ENCODE measurements at places on chromosomes 5 and 9. TPM values are rescaled to one million over a fixed set of nuclear protein-coding genes. Genes with fewer than 3 reads are reported as not detected.

The CSNK1G3 gene
- total RNA-seq = 29.0 TPM

The SLCO6A1 gene
- total RNA-seq = not detected

- H3K4me1 ChIP-seq = no peaks in the 10 kb centered on the region
- peaks cover 84% of the 10 kb centered on the region for H3K27me3 ChIP-seq
- no peak overlapping the region for H3K27ac ChIP-seq
Measured at GRCh38 chr9:36956908-36957307, 77.2 kb downstream of the PAX5 start.

GRCh38 chr5:96509316-96509715 lies 76.3 kb upstream of the PCSK1 start:
- H3K4me1 ChIP-seq = no peaks in the 10 kb centered on the region
- no peak overlapping the region for H3K4me3 ChIP-seq
- no peak for DNase-seq
- H3K27me3 ChIP-seq = no peaks in the 10 kb centered on the region
- H3K27ac ChIP-seq = no peak overlapping the region

- no peaks in the 10 kb centered on the region for H3K36me3 ChIP-seq
- H3K27ac ChIP-seq = peak overlapping the region; percentile 75
- peaks cover 37% of the 10 kb centered on the region for H3K4me1 ChIP-seq
- H3K4me3 ChIP-seq = no peak overlapping the region
Measured at GRCh38 chr5:142540922-142541422, 144.9 kb downstream of the FGF1 start.

DNA sequence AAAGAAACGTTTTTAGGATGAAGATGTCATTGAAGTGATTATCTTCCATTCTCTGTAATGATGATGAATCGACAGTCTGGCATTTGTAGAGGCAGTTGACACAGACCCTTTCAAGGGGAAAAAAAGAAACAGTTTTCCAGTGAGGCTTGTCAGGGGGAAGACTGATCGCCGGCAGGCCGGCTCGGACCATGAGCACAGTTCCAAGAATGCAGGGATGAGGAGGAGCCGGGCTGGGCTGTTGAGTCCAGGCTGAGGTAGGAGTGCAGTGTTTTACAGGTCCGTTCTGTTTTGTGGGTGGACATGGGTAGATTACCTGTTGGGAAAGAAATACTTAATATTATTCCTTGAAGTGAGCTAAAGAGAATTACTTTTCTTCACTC lies 194.6 kb downstream of the AOPEP start:
- no peak overlapping the region for H3K4me3 ChIP-seq
- DNase-seq = no peak
- H3K36me3 ChIP-seq = no peaks in the 10 kb centered on the region
- H3K27me3 ChIP-seq = no peaks in the 10 kb centered on the region
- peaks cover 34% of the 10 kb centered on the region for H3K4me1 ChIP-seq

DNA sequence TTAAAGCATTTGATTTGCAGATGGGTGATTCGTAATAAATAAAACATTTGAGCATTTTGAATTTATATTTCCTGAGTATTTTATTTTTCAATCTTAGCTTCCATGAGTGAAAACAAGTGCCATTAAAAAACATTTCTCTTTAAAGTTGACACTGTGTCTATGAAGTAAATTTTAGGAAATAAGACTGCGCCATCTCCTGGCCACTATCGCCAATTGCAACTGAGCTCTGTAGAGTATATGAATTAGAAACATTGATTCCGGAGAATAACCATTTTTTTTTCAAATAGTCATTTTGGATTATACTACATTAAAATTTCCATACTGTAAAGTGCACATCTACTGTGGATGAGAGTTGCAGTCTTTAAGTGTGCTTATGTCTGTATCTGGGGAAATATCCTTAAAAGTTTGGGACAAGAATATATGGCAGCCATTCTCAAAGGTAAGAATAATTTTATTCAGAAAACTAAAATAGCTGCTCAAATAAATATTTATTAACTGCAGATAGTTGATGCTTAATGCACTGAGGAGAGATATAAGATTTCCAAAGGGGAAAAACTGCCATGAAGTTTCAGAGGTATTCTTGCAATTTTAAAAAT lies 5.9 kb downstream of the DMRTA1 start:
- H3K27ac ChIP-seq = no peak overlapping the region
- H3K36me3 ChIP-seq = no peaks in the 10 kb centered on the region
- DNase-seq = peak; percentile 21
- no peaks in the 10 kb centered on the region for H3K4me1 ChIP-seq

The ADAMTS2 gene
- 2.6 TPM for total RNA-seq

DNA sequence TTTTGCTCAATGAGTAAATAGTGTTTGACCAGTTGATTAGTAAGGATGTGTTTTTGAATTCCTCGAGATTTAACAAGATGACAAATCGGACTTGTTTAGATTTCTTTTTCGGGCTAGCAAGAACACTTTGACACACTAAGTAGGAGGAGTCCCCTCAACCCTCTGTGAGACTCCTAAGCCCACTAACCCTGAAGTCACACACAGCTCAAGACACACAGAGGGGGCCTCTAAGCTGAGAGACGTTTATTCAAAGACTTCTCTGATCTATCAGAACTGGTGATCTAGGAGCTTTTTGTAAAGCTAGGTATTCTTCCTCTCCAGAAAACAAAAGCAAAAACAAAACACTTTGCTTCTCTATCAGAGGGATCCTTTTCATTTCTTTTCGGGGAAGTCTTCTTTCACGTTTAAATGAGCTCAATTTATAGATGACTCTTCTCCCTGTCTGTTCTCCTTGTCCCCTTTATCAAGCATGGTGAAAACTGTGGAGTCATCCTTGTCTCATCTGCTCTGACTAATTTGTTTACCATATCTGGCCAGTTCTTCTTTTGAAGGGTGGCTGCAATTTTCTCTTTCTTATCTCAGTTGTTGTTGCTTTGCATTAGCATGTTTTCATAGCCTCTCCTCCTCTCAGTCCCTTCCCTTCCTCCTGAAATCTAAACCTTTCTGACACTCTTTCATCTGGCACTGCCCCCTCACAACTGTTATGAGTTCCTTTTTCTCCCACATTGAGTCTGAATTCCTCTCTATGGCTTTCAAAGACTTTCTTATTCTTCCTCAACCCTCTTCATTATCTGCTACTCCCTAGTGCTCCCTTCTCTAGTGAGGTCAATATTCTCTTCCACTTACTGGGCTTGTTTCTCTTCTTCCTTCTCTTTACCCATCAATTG lies 68.5 kb upstream of the RAI14 start:
- H3K4me3 ChIP-seq = no peak overlapping the region
- no peaks in the 10 kb centered on the region for H3K27me3 ChIP-seq
- no peak for DNase-seq

DNA sequence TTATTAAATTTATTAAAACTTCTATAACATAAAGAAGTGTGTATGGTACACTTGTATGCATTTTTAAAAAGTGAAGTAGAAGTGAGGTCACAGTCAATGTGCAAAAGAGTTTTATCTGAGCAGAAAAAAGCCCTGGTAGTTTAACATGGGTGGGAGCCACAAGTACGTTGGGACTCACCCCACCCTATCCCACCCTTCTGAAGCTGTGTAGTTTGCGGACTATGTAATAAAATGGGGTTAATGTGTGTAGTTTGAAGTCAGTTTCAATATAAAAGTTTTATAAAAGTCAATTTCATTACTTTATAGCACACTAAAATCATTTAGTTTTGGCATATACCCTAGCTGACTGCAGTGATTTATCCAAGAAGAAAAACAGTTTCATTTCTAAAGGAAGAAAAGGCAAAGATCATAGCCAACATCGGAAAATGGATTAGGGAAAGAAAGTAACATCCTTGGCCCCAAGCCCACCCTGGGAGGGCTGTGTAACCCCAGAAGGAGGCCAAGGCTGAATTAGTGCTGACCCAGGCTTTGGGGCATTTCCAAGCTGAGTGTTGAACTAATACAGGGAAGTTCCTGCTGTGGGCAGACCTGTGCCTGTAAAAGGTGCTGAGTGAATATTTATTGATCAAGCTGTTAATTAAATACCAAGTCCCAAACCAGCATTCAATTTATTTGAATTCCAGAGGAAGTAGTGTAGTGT lies 398.6 kb upstream of the ADAMTSL1 start:
- no peaks in the 10 kb centered on the region for H3K36me3 ChIP-seq
- DNase-seq = no peak
- H3K4me1 ChIP-seq = no peaks in the 10 kb centered on the region
- H3K27me3 ChIP-seq = no peaks in the 10 kb centered on the region

- H3K27me3 ChIP-seq = no peaks in the 10 kb centered on the region
- H3K4me3 ChIP-seq = no peak overlapping the region
- H3K4me1 ChIP-seq = peaks cover 30% of the 10 kb centered on the region
- H3K36me3 ChIP-seq = no peaks in the 10 kb centered on the region
Measured at GRCh38 chr5:154276973-154277331, 86.4 kb downstream of the GALNT10 start.

DNA sequence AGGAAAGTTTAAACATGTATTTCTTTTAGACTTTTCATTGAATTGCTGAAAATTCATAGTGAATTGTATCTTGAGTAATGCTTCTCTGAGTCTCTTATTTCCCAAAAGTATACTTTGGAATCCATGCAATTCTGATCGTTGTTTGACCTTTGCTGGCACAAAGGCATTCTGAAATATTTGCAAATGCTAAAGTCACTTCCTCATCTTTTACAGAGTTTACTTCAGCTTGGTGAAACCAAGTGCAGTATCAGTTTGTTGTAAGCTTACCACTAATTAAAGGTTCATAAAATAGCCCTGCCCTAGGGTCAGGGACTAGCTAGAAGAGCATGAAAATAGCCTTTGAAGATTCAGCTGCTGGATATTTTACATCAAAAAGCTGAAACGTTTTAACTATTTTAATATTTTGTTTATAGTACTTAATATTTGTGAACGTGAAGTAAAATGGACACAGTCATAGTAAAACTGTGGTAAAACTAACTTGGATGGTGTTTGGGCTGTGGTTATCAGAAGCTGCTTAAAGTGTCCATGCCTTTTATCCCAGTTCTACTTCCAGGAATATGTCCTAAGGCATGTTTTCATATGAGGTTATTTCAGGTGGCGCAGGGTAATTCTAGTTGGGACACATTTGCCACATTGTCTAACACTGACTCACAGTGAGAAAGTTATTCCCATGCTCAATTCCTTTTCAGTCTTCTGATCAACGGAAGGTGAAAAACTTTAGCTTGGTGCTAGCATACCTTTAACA lies 45.3 kb downstream of the SLC22A5 start:
- H3K27me3 ChIP-seq = no peaks in the 10 kb centered on the region
- DNase-seq = no peak
- peaks cover 85% of the 10 kb centered on the region for H3K4me1 ChIP-seq
- peaks cover under 1% of the 10 kb centered on the region for H3K36me3 ChIP-seq
- H3K4me3 ChIP-seq = no peak overlapping the region
- peak overlapping the region; percentile 99 for H3K27ac ChIP-seq

GRCh38 chr5:158720281-158720680 lies 379.4 kb downstream of the EBF1 start:
- no peak overlapping the region for H3K4me3 ChIP-seq
- H3K36me3 ChIP-seq = no peaks in the 10 kb centered on the region
- H3K4me1 ChIP-seq = no peaks in the 10 kb centered on the region
- H3K27me3 ChIP-seq = no peaks in the 10 kb centered on the region

The HK3 gene
- 1.1 TPM for total RNA-seq

The KIF4B gene
- total RNA-seq = not detected

The ADAMTS12 gene
- total RNA-seq = 2.3 TPM

The FBXL7 gene
- 10.5 TPM for total RNA-seq

GRCh38 chr5:100818340-100818739 lies 84.7 kb downstream of the ST8SIA4 start:
- no peaks in the 10 kb centered on the region for H3K27me3 ChIP-seq
- no peaks in the 10 kb centered on the region for H3K4me1 ChIP-seq
- no peaks in the 10 kb centered on the region for H3K36me3 ChIP-seq

The SPINK6 gene
- total RNA-seq = not detected

- no peaks in the 10 kb centered on the region for H3K27me3 ChIP-seq
- H3K27ac ChIP-seq = peak overlapping the region; percentile 10
- no peak overlapping the region for H3K4me3 ChIP-seq
- H3K36me3 ChIP-seq = no peaks in the 10 kb centered on the region
- peaks cover 8% of the 10 kb centered on the region for H3K4me1 ChIP-seq
- no peak for DNase-seq
Measured at GRCh38 chr9:13707612-13708576, 428.4 kb upstream of the MPDZ start.

The SPATA31A3 gene
- not detected for total RNA-seq

The ENTPD8 gene
- total RNA-seq = not detected

DNA sequence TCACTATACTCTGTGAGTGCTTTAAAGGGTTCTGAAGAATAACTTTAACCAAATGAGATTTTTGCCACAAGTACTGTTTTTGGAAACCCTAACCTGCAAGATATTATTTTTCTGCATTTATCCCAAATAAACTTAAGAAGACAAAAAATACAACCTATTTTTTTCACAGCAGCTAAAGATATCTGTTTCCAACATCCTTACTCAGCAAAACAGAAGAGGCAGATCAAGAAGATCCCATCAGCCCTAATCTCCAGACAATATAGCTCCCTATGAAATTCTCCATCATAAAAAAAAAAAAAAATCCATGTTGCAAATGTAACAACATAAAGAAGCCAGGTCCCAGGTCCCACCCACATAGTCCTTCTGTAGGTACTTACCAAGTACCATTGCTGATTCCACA lies 7.6 kb downstream of the PCSK1 start:
- H3K4me1 ChIP-seq = no peaks in the 10 kb centered on the region
- no peak overlapping the region for H3K27ac ChIP-seq
- H3K27me3 ChIP-seq = peaks cover 14% of the 10 kb centered on the region
- no peak for DNase-seq
- no peak overlapping the region for H3K4me3 ChIP-seq

The PALM2AKAP2 gene
- 107 TPM for total RNA-seq

The FAXDC2 gene
- 16.1 TPM for total RNA-seq

GRCh38 chr5:54924487-54924886 lies 60.9 kb downstream of the ESM1 start:
- H3K4me3 ChIP-seq = no peak overlapping the region
- H3K27me3 ChIP-seq = no peaks in the 10 kb centered on the region
- H3K27ac ChIP-seq = no peak overlapping the region

- H3K27ac ChIP-seq = no peak overlapping the region
- no peak overlapping the region for H3K4me3 ChIP-seq
- no peaks in the 10 kb centered on the region for H3K4me1 ChIP-seq
- DNase-seq = no peak
- no peaks in the 10 kb centered on the region for H3K27me3 ChIP-seq
Measured at GRCh38 chr5:51279983-51280706, 103.1 kb upstream of the ISL1 start.

- no peak for DNase-seq
- no peaks in the 10 kb centered on the region for H3K36me3 ChIP-seq
- H3K4me3 ChIP-seq = no peak overlapping the region
- H3K27me3 ChIP-seq = no peaks in the 10 kb centered on the region
- H3K27ac ChIP-seq = no peak overlapping the region
Measured at GRCh38 chr5:40413743-40414142, 266.0 kb upstream of the PTGER4 start.

The CTSL gene
- 183 TPM for total RNA-seq

DNA sequence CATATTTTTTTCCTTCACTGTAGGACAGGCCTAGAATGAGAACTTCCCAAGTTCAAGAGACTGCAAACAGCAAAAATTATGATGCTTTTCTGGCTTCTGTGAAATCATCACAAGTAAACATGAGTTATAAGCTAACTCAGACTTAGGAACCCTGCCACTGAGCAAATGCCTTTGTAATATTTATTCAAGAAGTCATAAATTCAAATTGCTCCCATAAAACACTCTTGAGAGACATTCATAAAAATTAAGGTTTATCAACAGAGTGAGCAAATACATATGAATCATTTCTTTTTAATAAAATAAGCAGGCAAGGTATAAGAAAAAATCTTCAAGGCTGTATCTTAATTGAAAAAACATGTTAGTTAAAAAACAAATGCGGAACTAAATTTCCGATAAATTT lies 124.2 kb downstream of the GNA14 start:
- no peaks in the 10 kb centered on the region for H3K4me1 ChIP-seq
- H3K36me3 ChIP-seq = no peaks in the 10 kb centered on the region
- DNase-seq = no peak
